IPS DF 19.7 (cell line): ENCODE measurements at places on chromosomes 6 and 20.

DNA sequence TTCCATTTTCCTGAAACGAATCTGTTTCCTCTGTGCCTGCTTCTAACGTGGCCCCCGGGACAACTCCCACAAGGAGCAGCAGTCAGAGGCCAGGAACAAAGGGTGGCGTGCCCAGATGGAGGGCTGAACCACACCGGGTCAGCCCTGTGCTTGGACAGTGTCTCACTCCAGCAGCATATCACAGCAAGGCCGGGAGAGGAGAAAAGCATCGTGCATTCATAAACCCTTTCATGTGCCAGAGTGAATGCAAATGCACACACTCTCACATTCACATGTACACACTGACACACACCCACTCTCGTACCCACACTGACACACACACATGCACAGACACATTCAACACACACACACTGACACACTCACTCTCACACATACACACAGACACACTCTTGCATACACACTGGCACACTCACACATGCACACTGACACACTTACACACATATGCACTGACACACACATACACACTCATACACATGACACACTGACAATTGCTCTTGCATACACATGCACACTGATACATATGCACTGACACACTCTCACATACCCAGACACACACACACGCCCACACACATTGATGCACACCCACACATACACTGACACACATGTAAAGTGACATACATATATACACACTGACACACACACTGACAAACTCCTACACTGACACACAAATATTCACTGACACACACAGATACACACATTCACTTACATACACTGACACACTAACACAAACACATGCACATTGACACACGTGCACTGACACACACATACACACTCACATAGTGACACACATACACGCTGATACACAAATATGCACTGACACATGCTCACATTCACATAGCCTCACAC, 237.0 kb downstream of the LRFN2 start:
- DNase-seq: no peak

DNA sequence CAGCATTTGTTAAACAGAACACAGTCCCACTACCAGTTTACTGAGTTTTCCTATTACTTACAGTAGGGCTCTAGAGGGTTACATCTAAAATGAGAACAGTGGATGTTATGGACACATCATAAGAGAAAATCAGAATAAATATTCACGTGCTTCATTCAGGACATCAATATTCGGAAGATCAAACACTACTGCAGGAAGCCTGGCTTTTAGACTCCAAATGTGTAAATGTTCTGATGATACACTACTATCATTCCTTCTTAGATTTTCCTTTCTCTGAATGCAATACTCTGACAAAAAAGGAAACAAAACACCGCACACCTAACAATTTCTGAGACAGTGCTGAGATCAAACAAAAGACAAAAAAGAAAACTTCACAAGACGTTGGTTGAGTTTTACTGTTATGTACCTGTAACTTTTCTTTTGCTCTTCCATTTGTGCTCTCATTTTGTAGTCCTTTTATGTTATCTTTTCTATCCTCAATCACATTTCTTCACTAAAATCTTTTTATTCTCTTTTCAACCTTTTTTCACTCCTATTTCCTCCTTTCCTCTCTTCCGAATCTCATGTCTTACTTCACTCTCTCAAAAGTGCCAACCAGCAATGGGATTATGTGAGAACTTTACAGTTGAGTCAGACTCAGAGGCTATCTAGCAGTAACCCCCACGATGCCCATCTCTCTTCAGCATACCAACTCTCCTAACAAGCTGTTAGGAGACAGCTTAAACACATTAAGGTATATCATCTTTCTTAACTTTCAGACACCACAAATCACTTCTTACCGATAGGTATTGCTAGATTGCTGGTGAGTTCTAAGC, 1.7 kb downstream of the FAM184A start:
- no peak for DNase-seq

GRCh38 chr6:2247664-2248063, 2.3 kb upstream of the GMDS start:
- no peak for DNase-seq

- DNase-seq: no peak
Observed at GRCh38 chr6:8064638-8065518, 689 bp upstream of the BLOC1S5 start.

DNA sequence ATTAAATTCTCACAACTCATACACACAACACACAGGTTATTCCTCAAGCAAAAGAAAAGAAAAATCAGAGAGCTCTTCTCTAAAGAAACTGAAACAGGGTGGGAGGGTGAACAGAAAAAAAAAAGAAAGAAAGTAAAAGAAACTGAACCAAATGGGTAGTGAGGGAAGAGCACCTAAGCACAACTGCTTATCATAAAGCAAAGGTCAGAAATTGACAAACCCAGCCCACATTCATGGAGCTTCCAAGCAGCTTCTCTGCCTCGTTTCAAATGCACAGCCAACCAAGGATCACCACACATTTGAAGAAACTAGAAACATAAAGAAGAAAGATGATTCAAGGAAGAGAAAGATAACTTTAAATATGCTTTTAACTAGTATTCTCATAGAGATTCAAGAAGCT, 90.5 kb downstream of the RNGTT start:
- DNase-seq: no peak
